ENCODE measurements at places on chromosomes 1 and 21.
A peak's percentile ranks its signal among the peaks of the same experiment; 100 is the strongest.

DNA sequence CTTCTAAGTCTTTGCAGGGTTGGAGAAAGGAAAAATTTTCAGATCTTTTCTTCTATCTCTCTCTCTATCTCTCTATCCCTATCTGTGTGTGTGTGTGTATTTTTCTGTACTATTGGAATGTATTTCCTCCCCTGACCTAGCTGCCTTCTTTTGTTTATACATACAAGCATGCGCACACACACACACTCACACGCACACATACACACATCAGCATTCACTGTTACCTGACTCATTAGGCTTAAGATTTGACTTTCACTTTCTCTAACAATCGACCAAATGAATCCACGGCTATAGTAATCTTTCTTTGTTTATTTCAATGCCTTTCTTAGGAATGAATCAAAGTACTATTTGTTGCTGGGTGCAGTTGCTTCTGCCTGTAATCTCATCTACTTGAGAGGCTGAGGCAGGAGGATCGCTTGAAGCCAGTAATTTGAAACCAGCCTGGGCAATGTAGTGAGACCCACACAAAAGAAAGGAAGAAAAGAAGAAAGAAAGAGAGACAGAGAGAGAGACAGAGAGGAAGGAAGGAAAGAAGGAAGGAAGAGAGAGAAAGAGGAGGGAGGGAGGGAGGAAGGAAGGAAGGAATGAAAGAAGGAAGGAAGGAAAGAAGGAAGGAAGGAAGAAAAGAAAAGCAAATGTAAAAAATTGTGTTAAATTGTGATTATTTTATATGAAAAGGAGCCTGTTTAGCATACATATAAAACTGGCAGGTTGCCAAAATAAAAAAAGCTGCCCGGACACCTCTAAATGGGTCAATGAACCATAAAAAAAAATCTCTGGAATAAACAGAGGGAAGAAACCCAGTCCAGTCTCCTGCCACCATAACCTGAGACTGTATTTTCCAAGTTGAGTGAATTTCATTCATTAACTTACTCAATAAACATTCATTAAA, 206.8 kb downstream of the ZNF326 start:
- no peak for DNase-seq

DNA sequence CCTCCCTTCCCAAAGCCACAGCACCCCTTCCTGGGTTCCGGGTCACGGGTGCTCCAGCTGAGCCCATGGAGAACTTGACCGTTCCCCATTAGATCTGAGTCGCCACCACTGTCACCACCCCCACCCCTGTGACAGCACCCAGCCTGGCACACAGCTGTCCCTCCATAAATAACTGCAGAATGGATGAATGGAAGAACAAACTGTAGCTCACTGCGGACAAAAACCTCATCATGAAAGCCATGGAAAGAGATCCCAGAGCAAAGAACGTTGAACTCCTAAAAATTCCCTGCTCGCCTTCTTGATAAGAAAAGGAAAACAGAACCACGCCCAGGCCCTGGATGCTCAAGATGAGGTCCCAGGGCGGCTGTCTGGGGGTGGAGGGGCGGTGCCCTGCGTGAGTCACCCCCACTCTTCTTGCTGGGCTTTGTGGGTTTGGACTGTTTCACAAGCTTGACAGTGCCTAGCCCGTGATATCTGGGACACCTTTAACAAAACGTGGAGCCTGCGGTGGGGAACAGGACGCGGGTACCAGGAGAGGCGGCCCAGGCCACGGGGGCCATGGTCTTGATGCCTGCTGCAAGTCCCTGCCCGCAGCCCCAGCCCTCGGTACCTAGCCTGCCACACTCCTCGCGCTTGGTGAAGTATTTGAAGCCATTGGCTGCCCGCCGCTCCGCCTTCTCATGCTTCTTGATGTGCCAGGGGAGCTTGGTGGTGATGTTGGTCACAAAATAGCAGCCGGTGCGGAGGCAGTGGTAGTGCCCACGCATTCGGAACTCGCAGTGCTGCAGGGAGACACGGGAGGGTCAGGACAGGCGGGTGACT, 151.9 kb downstream of the CASZ1 start:
- peak; percentile 54 for DNase-seq

DNA sequence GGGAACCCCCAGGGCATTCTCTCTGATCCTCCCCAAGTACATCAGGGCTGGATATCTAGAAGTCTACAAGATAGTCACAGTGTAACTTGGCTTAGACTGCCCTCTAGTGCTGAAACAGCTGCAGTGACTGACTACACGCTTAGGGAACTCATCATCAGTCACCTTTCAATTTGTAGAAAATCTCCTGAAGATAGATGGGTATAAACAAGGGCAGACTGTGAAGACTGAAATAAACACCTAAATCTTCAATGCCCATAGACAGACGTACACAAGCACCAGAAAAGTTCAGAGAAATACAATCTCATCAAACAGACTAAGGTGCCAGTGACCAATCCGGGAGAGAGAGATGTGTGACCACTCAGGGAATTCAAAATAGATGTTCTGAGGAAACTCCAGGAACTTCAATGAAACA, 46.6 kb downstream of the PACC1 start:
- peak; percentile 78 for DNase-seq

DNA sequence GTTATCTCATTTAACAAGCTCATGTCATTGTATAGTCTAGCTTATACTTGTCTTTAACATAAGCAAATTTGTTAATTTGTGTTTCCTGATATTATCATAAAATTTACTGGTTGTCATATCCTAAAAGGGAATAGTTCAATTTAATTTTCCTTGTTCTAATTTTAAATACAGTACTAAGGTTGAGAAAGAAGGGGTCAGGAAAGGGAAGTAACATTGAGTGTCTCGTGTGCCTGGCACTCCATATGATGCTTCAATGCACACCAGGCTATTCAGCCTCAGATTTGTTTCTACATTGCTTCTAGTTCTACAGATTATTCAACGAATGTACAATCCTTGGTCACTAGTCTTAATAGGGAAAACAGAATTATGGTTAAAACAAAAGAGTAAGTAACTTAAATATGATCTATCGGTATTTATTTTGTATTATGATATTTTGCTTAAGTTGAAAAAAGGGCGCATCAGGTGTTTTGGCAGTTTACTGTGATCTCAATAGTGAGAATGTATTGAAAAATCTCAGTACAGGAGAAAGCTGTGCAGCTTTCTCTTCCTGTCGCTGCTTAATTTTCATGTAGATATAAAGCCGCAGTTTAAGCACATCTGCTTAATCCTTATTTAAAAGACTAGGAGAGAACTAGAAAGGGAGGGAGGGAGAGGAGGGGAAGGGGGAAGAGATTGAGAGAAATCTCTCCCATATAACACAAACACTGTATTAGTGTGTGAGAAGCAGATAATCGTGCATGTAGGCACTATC, 13.0 kb downstream of the PTPRC start:
- DNase-seq = peak; percentile 55

- DNase-seq = peak; percentile 54
Measured at GRCh38 chr1:145991735-145992412, 4.5 kb downstream of the TXNIP start.

All from NB4 (cell line).